Common myeloid progenitor, CD34-positive (primary cell): ENCODE measurements at places on chromosomes 13 and 19.

- DNase-seq, result no peak
Observed at GRCh38 chr13:103862525-103862924, 796.3 kb upstream of the SLC10A2 start.

- no peak for DNase-seq
Observed at GRCh38 chr19:49423071-49423984, at the start of gene PTH2. PTH2 (minus strand) TSS chr19:49423441; CDS start chr19:49423339, 102 bp downstream.

DNA sequence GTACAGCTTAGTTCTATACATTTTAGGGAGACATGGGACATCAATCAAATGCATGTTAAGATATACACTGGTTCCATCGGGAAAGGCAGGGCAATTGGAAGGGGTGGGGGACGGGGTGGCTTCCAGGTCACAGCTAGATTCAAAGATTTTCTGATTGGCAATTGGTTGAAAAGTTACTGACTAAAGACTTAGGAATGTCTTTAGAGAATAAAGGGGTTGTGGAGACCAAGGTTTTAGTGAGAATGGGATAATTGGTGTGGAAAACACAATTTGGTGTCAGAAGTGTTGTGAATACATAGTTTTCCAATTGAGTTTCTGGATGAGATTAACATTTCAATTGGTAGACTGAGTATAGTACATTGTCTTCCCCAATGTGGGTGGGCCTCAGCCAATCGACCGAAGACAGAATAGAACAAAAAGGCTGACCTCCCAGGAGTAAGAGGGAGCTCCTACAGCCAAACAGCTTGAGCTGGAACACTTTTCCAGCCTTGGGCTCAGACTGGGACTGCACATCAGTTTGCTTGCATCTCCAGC, 988 bp upstream of the CCDC169 start:
- no peak for DNase-seq

GRCh38 chr13:64428196-64428595, 2801.9 kb downstream of the PCDH9 start:
- no peak for DNase-seq
